ENCODE measurements at places on chromosomes 13 and 19.

GRCh38 chr13:95433537-95433936, 119.0 kb upstream of the CLDN10 start:
- DNase-seq = no peak

DNA sequence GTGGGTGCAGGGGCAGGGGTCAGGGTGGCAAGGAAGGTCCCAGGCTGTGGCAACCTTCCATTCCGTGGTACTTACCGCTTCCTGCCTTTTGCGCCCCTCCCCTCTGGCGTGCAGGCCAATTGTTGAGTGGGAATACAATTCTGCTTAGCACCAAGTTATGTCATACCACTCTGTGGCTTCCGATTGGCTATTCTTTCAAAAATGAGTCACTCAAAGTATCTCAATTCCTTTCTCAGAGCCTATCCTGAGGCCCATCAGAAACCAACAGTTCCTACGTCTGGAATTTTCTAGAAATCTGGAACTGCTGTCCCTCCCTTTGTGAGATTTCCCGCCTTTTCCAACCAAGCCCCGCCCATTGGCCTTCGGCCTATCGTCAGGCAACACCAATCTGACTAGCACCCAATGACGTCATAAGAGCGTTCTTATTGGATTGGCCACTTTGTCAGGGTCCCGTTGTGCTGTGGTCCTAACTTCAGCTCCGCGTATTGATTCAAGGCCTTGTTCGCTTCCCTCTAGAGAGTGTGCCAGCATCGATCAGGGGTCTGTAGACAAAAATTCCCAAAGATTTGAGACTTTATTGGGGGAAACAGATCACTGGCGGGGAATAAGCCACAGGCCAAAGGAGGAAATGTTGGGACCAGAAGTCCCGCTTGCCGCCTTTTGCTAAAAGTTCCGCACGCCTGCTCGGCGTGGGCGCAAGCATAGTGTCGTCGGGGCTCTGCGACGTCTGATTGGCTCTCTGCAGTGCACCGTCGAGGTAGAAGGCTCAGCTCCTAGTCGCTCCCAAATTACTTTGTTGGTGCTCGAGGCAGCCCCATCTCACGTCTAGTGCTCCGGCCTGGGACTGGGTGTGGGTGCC, 11.7 kb downstream of the NTN5 start:
- no peak for DNase-seq

DNA sequence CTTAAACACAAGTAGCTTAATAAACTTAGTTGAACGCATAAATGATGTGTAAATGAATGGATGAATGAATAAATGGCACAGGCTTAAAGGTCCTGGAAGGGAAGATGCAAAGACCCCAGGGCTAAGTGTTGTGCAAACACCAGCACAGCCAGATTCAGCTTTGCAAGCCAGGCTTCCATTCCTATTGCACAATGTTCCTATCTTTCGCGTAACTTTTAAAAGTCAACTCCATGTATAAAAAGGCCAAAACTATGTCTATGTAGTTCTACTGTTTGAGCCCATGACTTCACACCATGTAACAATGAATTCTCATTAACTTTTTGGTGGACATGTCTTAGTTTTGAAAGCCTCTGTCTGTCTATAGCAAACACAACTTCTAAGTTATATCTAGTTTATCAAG, 226.0 kb downstream of the NALCN start:
- DNase-seq = no peak

DNA sequence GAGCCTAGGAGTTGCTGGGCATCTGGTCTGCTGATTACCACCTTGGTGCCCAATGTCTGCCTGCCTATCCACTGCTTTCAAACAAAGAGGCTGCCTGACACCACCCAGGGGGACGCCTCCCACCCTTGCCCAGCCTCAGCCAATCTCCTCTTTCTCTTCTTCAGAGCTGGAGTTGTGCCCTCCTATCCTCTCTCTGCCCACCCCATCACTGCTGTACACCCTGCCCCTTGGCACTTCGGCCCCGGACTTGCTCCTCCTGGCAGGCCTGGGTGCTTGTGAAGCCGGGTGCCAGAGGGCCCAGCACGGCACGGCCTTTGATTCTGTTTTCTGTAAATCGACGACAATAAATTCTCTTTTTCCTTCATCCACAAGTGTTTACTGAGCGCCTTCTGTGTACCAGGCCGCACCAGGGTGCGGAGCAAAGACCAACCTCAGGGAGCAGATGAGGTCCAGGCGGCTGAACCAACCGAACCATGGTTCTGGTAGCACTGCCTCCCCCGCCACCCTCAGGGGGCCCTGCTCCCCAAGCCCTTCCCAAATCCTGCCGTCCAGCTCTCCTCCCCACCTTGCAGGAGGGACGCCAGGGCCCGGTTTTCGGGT, 5.0 kb downstream of the RNF225 start:
- peak; percentile 52 for DNase-seq

GRCh38 chr13:72556945-72557344, 170.5 kb downstream of the MZT1 start:
- no peak for DNase-seq
